ENCODE measurements at places on chromosomes 16 and 17.

DNA sequence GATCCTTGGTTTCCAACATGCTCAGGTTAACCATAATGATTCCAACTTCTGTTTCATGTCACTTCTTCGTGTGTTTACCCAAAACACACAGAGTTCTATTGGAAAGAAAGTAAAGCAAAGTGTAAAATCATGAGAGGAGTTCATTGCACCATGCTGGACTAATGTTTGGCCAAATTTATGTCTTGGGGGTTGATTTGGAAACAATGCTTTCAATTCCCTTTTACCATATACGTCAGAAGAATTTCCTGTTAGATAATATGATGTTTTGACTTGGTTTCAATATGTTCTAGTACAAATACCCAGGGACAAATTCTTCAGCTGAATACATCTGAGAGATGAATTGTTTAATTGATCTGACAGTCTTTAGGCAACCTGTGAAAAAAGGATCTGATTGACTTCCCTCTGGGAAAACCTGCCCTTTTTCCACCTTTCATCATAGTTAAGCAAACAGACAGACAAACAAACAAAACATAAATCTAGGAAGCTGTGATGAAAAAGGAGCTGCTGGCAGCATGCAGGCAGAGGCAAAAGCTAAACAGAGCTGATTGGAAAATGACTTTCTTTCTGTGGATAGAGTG lies 26.0 kb upstream of the MPHOSPH6 start:
- DNase-seq: no peak

DNA sequence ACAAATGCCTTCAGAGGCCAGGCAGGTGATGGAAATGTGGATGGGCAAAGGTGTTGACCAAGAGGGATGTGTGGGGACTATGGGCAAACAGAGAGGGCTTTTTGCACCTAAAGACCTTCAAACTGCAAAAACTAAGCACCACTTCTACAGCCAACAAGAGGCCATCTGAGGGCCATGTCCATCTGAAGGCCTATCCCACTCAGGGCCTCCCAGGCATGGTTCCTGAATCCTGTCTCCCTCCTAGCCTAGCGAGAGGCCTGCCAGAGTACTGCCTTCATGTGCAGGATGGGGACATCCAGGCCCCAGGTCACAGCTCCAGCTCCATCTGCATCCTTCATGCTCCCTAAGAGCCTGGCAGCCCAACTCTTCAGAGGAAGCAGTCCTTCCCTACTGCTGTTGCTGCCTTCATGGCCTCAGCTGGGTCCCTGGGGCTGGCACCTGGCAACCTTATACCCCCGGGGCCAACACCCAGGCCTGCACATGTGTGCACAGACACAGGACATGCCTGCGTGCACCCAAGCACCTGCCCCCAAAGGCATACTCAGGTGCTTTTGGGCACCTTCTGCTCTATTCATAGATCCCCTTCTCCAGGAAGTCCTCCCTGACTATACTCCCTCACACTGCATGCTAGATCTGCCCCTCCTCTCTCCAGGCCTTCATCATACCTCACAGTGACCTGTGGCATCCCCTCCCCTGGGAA lies 95.2 kb downstream of the C16orf78 start:
- no peak for DNase-seq

GRCh38 chr17:75827308-75828075 lies 16.7 kb downstream of the UNC13D start:
- DNase-seq: no peak

GRCh38 chr17:28511858-28512461 lies 5.8 kb downstream of the FOXN1 start:
- DNase-seq: no peak

DNA sequence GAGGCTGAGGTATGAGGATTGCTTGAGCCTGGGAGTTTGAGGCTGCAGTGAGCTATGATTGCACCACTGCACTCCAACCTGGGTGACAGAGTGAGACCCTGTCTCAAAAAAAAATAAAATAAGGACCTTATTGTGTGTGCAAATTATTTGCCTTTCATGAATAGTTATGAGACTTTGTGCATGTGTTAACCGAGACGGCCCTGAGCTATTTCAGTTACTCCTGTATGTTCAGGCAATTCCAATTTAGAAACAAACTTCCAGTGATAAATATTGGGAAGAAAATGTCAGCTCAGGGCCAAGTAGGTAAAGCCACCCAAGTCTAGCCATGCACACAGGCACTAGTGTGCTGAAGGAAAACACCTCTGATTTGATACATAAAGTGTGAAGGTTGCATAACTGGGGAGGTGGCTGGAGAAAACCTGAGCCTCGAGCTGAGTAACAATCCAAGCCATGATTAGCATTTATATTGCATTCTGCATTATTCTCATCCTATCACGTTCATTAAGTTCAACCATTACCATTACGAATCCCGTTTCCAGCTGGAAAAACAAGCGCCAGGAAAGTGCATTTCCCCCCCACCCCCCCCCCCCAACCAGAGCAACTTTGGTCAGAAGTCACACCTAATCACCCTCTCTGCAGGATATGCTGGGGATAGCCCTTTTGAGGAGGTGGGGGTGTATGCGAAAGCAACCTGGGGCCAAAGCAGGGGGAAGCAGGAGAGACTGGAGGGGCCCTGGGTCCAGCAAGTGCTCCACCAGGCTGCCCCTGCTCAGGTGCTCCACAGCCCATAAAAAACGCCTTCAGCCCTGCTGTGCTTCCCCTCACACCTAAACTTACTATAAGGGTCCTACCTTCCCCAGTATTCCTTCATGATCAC lies 18.6 kb upstream of the ENDOV start:
- DNase-seq: no peak

DNA sequence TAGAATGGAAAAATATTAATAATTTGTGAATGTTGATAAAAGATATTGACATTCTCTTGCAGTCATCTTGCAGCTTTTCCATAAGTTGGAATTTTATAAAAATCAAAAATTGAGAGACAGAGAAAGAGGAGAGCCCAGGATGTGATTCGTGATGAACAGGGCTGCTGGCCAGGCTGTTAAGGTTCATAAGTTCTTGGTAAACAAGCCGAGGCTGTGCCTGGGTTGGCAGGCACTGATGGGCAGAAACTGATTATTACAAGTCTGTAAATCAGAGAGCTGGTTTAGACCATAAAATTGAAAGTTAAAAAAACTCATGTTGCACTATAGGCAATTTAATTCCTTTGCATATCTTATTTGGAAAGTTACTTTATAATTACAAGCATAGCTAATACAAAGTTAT lies 533.7 kb downstream of the HAPSTR1 start:
- no peak for DNase-seq
